Stromal cell of bone marrow (primary cell): ENCODE measurements at places on chromosomes 1 and 21.

DNA sequence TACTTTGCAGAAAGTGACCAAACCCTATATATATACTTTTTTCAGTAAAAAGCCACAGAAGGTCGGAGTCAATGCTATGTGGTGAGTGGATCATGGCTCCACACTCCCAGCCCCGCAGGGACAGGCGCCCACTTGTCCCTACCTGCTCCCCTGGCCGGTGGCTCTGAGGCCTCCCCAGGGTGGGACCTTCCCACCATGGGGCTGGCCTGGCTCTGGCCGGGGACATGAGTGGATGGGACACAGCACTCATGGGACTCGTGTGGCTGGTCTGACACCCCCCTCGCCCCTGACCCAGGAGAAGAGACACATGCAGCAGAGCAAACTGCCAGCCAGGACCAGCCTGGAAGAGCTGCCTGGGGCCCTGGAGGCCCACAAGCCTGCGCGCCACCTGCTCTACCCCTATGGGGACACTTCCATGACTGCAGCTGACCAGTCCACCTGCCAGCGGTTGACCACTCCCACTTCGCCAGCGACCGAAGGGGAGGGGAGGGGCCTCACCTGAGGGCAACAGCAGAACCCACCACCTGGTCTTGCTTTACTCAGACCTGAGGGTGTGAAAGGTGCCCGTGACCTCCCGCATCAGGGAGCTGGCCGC, 2.2 kb downstream of the SPATC1L start:
- no peak for DNase-seq

- no peak for DNase-seq
Observed at GRCh38 chr1:54571326-54571725, 23.3 kb downstream of the ACOT11 start.

- DNase-seq: no peak
Observed at GRCh38 chr1:61013189-61013945, 69.0 kb upstream of the NFIA start.

DNA sequence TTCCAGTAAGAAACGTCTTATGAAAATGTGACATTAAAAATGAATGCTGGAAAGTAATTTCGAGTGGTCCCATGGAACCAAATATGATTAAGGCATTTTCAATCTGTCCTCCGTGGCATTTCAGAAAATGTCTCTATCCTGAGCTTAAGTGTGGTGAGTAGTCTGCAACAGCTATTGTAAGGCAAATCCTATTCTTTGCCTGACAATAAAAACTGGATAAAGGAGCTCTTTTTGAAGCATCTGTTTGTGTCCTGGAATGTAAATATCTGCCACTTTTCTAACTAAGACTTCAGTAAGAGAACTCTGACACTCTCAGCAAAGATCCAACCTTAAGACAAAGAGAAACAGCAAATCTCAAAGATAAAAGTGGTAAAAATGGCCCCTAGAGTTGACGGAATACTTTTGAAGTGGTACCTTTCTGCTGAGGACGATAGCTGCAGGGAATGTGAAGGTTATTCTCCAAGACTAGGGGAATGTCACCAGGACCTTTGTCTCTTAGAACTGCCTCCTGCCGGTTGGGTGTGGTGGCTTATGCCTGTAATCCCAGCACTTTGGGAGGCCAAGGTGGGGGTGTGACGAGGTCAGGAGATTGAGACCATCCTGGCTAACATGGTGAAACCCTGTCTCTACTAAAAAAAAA, 486.7 kb upstream of the ZP4 start:
- no peak for DNase-seq
